ENCODE measurements at places on chromosomes 4 and X.

DNA sequence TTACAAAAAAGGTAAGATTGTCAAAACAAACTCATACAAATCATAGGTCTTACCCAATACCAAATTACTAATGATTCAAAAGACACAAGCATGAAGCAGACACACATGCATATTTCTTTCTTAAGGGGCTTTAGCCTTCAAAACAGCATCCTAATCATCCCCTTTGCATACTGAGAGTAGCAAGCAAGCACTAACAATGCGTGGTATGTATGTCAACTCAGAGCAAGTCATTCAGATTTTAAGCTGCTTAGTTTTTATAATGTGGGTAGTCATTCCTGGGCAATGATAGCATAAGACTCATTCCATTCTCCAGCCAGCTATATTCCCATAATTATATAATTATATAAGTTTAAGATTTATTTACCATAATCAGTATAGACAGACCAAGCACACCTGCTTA, 219.6 kb downstream of the DKK2 start:
- no peak for DNase-seq

DNA sequence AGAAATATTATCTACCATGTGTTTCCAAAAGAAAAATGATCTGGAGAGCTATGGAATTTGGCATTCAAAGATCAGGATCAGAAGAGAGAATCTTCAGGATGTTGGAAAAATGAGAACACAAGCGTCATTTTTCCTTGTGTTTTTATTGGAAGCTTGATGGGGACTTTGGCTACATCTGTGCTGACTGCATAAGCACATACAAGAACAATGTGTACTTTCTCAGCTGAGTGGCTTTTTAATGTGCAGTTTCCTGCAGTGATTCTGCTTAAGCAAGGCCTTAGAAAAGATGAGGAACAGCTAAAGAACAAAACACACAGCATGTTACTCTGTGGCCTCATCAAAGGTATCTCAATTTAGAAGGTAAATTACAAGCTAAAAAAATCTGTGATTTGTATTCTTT, 1039.9 kb downstream of the GLUD2 start:
- no peak for DNase-seq

DNA sequence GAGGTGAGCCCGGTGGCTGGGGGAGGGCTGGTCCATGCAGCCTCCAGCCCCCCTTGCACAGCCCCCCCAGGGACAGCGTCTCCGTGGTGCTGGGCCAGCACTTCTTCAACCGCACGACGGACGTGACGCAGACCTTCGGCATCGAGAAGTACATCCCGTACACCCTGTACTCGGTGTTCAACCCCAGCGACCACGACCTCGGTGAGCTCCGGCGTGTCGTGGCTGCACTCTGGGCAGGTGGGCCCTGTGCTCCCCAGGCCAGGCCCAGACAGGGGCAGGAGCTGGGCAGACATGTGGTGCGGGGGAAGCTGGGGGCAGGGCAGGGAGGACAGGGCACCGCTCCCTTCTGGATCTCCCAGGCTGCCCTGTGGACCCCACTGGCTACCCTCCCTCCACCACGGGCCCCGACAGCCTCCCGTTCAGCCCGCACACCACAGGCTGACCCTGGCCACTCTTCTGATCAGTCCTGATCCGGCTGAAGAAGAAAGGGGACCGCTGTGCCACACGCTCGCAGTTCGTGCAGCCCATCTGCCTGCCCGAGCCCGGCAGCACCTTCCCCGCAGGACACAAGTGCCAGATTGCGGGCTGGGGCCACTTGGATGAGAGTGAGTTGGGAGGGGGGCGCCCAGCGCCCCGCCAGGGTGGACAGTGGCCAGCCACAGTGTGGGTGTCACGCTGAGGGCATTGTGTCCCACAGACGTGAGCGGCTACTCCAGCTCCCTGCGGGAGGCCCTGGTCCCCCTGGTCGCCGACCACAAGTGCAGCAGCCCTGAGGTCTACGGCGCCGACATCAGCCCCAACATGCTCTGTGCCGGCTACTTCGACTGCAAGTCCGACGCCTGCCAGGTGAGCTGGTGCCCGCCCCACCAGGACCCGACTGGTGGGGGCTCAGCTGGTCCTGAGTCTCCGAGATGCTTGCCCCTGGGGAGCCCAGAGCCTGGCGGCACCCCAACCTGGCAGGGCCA, 5.9 kb downstream of the HGFAC start:
- no peak for DNase-seq

DNA sequence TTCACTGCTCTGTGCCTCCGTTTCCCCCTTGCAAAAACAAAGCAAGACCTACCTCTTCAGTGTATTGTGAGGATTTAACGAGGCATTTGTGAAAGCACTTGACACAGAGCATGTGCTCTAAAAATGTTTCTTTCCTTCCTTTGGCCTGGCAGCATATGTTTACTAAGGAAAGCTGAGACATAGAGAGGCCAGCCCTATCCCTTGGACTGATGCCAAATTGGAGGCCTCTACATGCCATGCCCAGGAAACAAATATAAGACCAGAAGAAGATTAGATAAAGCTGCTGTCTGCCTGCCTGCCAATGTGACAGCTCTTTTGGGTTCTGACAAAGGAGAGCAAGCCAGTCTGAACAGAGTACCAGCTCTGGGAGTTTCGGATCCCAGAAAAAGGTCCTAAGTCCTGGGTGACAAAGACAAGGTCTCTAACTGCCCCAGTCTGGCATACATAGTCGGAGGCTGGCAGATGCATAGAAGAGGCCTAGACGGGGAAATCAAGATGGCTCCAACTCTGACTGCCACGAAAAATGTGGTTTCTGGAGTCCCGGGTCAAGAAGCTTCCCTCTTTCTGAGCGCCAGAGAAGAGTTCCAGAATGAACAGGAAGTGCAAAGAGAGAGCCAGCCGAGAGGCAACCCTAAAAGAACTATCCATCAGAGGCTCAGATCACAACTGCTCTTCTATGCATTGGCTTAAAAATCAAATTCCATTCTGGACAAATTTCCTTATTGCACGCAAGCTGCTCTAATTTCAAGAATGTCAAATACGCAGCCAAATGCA, 25.8 kb downstream of the OTUD6A start:
- DNase-seq, result no peak

GRCh38 chrX:2846992-2847391, 18.3 kb downstream of the GYG2 start:
- no peak for DNase-seq

DNA sequence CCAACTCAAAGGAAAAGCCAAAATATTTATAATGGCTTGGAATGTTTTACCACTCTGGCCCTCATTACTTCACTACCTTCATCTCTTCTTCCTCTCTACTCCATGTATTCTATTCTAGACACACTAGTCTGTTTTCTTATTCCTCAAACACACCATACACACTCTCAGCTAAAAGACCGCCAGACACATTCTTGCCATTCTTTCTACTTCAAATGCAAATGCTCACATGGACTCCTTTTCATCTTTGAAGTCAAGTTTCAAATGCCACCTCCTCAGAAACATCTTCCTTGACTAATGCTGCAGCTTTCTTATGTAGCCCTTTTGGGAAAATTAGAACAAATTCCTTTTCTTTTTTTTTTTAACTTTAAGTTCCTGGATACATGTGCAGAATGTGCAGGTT, 412.9 kb upstream of the FMR1 start:
- no peak for DNase-seq

- DNase-seq, result no peak
Observed at GRCh38 chr4:86452422-86452891, 92.6 kb upstream of the MAPK10 start.

DNA sequence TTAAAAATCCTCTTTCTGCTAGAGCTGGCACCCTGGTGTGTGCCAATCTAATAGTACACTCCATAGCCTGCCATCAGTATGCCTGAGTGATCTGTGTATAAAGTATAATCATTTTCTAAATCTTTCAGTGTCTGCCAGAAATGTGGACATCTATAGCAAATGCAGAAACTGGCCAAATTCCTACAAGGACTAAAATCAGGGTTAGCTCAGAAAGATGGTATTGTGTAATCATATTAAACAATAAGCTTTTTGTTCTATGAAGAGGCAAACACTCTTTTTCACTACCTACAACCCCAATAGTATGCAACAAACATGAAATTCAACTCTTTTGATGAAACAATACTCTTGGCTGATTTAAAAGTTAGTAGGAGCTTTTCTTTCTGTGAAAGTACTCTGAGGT, 7.7 kb upstream of the TXLNG start:
- DNase-seq, result no peak

DNA sequence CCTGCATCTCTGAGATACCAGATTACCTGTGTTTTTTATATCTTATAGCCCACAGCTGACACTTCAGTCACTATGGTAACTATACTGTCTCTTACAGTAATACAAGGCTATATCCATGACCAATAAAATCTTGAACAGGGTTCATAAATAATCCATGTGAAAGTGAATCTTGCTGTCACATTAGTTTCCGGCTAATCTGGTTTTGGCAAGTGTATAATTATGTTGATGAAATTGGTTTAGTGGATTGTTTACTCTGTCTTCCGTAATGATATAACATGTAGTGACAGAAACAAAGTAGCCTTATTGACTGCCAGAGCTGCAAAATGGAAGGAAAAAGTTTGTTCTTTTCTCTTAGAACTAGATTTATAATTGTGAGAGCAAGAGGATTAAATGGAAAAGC, 686.6 kb upstream of the PABPC4L start:
- DNase-seq, result no peak

DNA sequence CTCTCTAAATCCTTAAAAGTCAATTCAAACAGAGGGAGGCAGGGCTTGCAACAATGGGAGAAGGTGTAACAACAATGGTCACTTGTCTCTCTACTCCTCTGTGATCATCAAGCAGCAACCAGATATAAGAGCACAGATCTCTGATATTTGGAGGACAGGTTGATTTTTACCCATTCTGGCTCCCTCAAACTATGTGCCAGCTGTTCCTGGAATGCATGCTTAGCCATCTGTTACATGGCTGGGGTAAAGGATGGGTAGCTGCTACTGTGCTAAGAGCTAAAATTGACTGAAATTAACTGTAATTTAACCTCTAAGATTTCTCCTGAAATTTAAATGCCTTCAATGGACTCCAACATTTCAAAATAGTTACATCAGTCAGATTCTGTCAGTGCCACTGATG, 1459.9 kb downstream of the PCDH7 start:
- no peak for DNase-seq

DNA sequence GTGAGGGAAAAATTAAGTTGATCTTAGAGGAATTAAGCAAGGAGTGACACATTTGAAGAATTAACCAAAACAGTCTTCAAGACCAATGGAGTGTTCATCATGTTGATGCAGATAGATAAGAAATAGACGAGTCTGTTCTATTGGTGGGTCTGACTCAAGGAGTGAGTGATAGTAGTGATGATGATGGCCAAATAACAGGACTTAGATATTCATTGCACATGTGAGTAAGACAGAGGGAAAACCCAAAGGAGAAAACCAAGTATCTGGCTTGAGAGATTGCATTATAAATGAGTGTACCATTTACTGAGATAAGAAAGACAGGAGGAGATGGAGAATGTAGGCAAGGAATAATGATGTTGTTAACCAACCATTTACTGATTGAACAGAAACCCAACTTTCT, 321.3 kb downstream of the ADGRL3 start:
- no peak for DNase-seq

DNA sequence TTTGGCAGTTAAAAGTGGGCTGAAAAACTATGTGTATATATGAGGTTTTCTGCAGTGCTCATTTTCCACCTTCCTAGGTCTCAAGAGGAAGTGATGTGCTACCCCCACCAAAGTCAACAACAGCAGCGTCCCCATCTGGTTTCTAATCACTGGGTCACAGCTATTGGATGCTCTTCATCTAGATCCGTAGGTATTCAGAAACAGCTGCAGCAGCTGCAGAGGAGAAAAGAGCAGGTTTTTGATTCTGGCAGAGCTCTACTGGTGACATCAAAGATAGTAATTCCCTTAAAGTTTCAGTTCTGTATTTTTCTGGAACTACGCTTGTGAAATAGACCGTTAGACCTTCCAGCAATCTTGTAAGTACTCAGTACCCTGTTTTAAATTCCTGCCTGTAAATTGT, 5.8 kb upstream of the GUCY2F start:
- no peak for DNase-seq

DNA sequence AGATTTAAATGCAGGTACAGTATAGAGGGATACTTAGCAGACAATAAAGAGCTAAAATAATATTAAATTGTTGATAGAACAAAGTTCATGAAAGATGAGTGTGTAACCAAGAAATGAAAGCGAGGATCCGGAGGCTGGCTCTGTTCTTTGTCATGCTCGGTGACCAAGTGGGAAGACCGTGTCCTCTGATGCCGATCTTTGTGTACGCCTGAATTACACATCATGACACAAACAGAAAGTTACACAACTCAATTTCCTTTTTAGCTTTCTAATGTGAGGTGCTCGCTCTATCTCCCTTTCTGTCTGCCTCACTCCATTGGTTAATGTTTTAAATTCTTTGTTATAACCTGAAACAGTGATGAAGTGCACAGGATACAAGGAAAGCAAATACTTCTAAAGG, 114.8 kb upstream of the NEIL3 start:
- DNase-seq, result no peak

- DNase-seq, result no peak
Observed at GRCh38 chrX:136115126-136115903, 32.0 kb upstream of the FHL1 start.
